ENCODE measurements at places on chromosomes 2 and 18. TPM values are rescaled to one million over a fixed set of nuclear protein-coding genes. Genes with fewer than 3 reads are reported as not detected.

DNA sequence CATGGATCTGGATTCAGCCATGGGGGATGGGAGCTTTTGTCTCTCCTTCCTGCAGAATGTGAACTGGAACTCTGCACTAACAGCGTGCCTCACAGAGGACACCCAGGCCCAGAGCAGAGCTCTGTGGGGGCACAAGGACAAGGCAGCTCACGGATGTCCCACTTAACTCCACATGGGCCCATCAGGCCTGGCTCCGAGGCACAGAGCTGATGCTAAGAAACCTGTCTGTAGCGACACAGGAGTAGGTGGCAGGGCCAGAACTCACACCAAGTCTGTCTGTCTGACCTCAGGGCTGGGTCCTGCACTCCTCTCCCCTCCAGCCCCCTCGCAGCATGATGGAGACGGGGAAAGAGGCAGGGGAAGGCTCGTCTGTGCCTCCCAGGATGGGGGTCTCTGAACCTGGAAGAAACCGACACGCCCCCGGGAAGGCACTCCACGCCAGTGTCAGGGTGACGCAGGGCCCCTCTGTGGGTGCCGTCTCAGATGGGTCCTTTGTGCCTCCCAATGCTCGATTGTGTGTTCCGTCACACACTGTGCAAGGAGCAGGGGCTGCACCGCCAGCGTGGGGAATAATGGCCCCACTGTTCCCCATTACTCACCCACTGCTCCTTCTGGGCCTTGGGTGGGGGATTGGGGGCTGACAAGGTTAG, 36.6 kb downstream of the FAM178B start:
- H3K4me3 ChIP-seq: no peak overlapping the region
- H3K27me3 ChIP-seq: no peaks in the 10 kb centered on the region
- H3K4me1 ChIP-seq: peaks cover 30% of the 10 kb centered on the region
- no peaks in the 10 kb centered on the region for H3K36me3 ChIP-seq
- DNase-seq: no peak

Gene SMYD1
- not detected for total RNA-seq

- no peaks in the 10 kb centered on the region for H3K4me1 ChIP-seq
- no peak for DNase-seq
- H3K4me3 ChIP-seq: no peak overlapping the region
- no peaks in the 10 kb centered on the region for H3K36me3 ChIP-seq
- H3K27me3 ChIP-seq: no peaks in the 10 kb centered on the region
Measured at GRCh38 chr2:173705656-173706055, 259.5 kb downstream of the SP3 start.

- peaks cover 38% of the 10 kb centered on the region for H3K4me1 ChIP-seq
- no peak overlapping the region for H3K4me3 ChIP-seq
- DNase-seq: no peak
Measured at GRCh38 chr2:7516484-7517063, 599.4 kb downstream of the RNF144A start.

GRCh38 chr2:197309691-197310231, 819 bp downstream of the ANKRD44 start:
- peak overlapping the region; percentile 90 for H3K4me3 ChIP-seq
- H3K36me3 ChIP-seq: peaks cover 22% of the 10 kb centered on the region
- no peaks in the 10 kb centered on the region for H3K27me3 ChIP-seq
- peak; percentile 87 for DNase-seq
- H3K4me1 ChIP-seq: peaks cover 59% of the 10 kb centered on the region

Gene GPR35
- 8.7 TPM for total RNA-seq

Gene ICOS
- total RNA-seq: 111 TPM

- DNase-seq: no peak
- H3K36me3 ChIP-seq: no peaks in the 10 kb centered on the region
- peaks cover 4% of the 10 kb centered on the region for H3K4me1 ChIP-seq
- H3K27me3 ChIP-seq: peaks cover 4% of the 10 kb centered on the region
- H3K27ac ChIP-seq: no peak overlapping the region
- no peak overlapping the region for H3K4me3 ChIP-seq
Measured at GRCh38 chr2:207490441-207490840, 39.3 kb upstream of the CREB1 start.

Gene RGPD4
- total RNA-seq: not detected

Gene CHRND
- not detected for total RNA-seq

DNA sequence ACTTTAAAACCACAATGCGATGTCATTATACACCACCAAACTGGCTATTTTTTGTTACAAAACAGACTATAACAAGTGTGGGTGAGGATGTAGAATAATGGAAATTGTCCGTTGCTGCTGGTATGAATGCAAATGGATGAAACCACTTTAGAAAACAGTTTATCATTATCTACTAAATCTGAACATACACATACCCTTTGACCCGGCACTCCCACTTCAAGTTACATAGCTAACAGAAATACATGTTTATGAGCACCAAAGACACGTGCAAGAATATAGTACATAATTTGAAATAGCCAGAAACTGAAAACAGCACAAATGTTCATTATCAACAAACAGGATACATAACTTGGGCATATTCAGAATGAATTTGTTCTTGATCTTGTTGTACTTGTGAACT, 206.4 kb upstream of the CHAC2 start:
- no peak overlapping the region for H3K4me3 ChIP-seq
- H3K36me3 ChIP-seq: no peaks in the 10 kb centered on the region
- no peaks in the 10 kb centered on the region for H3K27me3 ChIP-seq
- H3K4me1 ChIP-seq: no peaks in the 10 kb centered on the region
- DNase-seq: no peak
- H3K27ac ChIP-seq: no peak overlapping the region

- DNase-seq: no peak
- H3K36me3 ChIP-seq: no peaks in the 10 kb centered on the region
- H3K27me3 ChIP-seq: no peaks in the 10 kb centered on the region
- H3K4me3 ChIP-seq: no peak overlapping the region
- no peak overlapping the region for H3K27ac ChIP-seq
- no peaks in the 10 kb centered on the region for H3K4me1 ChIP-seq
Measured at GRCh38 chr2:50746526-50746925, 285.4 kb downstream of the NRXN1 start.
